ENCODE measurements at places on chromosomes 6 and 20.

DNA sequence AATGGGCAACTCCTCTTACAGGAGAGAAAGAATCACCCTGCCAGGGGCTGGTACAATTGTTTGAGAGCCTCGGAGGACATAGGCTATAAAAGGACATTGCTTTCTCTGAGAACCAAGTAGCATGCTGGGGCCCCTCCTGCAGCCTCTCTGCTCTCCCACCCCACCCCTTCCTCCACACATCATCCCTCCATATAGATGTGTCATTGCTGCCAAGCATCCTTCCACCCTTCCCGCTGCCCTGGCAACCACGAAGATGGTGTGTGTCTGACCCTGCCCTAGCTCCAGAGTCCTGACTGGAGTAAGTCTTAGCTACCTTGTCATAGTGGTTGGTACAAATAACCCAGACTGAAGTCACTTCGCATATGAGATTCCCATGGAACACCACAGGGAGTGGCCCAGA is 129.7 kb downstream of the SNX5 start:
- DNase-seq, result no peak

GRCh38 chr6:96675597-96675996 is 112.7 kb downstream of the FHL5 start:
- peak; percentile 9 for DNase-seq

GRCh38 chr6:29552512-29553051 is 7.0 kb downstream of the UBD start:
- no peak for DNase-seq

GRCh38 chr6:123022975-123023374 is 26.9 kb downstream of the CLVS2 start:
- no peak for DNase-seq

DNA sequence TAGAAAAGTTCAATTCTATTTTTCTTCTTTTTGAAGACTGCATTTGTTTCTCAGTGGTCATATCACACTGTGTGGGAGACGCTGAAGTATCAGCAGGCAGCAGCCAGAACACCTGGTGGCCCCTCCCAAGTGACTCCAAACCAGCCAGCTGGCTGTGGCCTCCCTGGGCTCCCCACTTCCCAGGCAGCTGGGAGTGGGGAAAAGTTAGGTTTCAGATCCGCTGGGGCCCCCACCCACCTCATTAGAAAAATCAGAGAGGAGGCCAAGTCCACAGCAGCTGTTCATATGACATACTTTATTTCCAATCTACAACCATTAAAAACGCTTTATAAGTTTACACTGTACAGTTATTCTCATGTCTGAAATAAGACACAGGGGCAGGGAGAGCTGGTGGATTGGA is 3.6 kb upstream of the DSN1 start:
- no peak for DNase-seq

DNA sequence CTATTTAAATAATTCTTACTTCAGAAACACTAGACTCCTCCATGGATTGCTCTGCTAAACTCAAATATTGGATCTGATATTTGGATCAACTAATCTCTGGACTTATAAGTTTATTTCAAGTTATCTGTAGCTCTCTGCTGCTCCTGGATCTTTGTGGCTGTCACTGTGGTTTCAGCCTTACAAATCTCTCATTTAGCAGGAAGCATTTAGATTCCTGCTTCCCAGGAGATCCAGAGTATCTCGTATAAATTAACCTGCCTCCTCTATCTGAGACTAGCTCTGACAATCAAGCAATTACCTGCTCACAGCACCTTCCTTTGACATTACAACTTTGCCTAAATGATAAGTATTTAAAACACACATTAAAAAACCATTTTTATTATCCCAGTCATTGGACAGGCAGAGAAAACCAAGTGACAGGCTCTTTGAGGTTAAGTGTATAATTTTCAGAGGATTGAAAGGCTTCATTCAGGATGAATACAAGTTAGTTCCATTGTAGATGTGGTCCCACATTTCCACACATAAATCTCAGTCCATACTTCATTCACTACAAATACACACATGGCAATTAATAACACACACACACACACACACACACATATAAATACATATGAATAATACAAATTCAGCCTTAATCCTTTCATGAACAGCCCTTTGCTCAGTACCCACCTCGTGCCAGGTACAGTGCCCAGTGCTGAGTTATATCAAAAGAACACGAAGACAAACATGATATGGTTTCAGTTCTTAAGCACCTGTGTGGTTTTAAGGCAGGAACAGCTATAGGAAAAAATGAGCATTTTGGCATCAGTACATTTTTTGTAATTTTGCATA is 55.5 kb upstream of the PLCB1 start:
- no peak for DNase-seq

DNA sequence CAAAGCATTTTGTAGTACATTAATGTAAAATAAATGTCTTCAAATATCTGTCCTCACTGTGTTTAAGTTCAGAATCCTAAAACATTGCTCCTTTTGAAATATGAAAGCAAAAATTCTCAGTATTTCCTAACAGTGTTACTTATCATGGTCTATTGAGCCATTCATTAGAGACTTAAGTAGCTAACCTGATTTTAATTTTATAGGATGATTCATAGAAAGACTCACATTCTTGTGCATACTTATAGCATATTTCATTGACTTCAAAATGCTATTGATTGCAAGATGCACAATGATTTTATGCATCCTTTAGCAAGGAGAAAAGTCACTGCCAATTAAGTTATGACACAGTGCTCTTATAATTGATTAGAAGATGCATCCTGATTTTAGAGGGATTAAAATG is 85.7 kb downstream of the HIVEP1 start:
- DNase-seq, result no peak

DNA sequence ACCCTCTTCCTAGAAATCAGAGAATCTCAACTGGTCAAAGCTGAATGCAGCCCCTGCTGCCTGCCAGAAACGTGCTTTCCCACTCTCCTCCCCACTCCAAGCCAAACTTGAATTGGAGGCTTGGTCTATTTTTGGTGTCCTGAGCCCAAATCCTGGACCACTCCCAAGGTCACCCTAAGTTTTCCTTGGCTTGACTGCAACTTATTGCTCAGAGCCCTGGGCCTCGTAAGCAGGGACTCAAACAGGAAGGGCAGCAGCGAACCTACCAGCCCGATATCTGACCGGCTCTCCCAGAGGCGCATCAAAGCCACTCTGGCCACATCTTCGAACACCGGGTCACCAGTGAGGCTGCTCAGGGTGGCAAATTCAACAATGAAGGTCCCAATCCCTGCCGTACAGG is 12.7 kb downstream of the EDEM2 start:
- no peak for DNase-seq

- DNase-seq, result no peak
These were observed 13.1 kb upstream of the CDK19 start for GRCh38 chr6:110828396-110828795.

- DNase-seq, result no peak
These were observed 211.5 kb upstream of the FOXA2 start for GRCh38 chr20:22795871-22796270.

DNA sequence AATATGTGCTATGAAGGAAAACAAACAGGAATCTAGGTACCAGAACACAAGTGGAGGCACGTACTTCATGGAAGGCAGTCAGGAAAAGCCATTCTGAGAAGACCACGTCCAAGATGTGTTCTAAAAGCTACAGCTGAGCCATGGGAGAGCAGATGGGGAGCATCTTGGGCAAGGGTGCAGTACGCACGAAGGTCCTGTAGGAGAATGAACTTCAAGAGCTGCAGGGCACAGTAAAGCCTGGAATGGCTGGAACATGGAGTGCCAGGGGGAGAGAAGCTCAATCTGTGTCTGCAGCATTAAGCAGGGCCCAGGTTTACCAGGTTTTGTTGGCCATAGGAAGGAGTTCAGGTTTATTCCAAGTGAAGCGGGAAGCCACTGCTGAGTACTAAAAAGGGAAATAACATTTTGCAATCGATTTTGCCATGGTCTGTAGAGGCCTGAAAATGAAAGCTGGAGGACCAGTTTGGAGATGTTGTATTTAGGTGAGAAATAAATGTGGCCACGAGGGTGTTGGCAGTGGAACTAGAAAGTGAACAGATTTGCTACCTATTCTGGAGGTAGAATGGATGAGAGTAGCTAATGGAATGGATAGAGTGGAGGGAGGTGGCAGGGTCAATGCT is 29.9 kb downstream of the ADTRP start:
- DNase-seq, result no peak

GRCh38 chr6:169904051-169904922 is 152.9 kb downstream of the ERMARD start:
- no peak for DNase-seq

DNA sequence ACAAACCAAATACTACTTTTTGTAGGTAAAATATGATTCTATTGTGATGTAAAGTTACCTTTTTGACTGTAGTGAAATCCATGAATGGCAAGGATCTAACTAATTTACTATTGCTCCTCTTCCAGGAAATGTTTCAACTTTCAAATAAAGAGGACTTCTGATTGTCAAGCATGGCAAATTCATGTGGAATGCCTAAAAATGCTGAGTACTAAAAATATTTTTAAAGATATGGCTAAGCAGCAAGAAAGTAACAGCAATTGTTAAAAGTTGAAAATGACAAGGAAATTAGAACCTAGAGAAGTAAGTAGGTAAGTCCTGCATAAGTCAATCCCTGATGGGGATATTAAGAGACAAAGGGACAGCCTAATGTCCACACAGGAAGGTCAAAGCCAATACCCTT is 126.0 kb downstream of the BACH2 start:
- no peak for DNase-seq

DNA sequence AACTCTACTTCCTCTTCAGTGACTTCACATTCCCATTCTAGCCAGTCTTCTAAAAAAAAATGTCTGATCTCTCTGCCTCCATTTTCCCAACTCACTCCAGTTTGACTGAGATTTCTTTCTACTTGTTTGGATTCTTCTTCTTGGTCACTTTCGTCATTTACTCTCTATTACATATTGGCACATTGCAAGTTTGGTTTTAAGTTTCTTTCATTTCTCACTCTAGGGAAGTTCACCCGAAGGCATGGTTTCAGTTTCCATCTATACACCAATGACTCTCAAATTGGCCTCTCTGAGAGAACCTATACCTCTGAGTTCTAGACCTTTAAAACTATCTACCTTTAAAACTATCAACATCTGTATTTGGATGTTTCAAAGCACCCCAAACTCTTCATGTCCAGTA is 51.3 kb downstream of the CD109 start:
- DNase-seq, result no peak

DNA sequence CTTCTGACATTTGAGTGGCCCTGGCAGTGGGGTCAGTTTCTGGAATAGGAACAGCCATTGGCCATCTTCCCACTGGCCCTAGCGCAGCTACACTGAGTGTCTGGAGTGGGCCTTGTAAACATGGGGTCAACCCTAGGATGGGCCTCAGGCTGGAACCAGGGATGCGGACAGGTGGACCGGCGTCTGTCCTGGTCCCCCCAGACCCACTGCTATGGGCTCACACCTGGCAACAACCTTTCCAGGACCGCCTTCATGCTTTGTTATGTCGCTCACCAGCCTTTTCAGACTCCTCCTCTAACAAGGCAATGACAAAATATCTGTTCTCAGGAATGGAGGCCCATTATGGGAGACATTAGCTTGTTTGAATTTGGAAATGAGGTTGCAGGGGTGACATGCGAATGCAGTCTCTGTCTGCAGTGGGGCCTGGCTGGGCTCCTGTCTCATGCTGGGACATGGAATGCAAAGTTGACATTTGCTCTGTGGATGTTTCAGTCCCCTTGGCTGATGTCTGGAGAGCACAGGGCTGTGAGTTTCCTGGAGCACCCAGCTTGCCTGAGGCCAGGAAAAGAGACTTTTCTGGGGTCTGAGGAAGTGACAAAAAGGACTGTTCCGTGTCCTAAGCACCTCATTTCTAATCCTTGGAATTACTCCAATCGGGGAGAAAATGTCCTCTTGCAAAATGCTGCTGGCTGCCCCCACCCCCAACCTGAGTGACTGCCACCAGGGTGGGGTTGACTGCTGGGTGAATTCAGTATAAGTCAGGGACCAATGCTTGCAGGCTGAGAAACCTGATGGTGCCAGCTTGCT is 98.7 kb upstream of the PMEPA1 start:
- DNase-seq, result no peak

DNA sequence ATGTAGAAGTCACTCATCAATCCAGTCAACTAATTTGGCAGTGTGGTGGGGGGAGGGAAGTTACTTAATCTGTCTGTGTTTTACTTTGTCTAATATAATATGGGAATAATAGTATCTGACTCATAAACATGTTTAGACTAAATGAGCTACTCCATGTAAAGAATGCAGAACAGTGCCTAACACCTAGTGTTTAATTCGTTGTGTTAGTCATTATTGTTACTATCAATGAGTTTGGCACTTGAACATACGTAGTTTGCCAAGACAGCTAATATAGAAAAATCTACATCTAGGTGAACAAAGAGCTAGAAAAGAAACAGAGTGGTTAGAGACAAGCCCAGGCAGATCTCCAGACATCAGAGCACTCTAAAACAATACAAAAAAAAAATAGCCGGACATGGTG is 49.1 kb downstream of the IRAK1BP1 start:
- no peak for DNase-seq

DNA sequence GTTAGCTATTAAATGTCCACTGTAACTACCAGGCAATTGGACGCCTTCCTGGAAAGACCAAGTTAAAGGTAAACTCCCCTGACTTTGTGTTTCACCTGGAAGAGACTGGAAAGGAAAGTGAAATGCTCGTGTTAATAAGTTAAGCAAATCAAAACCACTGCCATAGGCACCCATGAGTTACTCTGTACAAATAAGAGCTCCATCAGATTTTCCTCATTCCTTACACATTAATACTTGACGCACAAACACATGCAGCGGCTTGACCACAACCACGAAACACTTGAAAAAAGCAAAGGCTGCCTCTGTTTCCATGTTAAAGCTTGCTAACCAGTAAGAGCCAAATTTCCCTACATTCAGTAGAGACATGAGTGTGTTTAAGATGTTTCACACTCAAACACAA is 19.8 kb downstream of the GCM1 start:
- no peak for DNase-seq

GRCh38 chr6:69704916-69705315 is 91.9 kb downstream of the LMBRD1 start:
- DNase-seq, result no peak

- DNase-seq, result no peak
These were observed 71.6 kb downstream of the GINS1 start for GRCh38 chr20:25478889-25479568.

DNA sequence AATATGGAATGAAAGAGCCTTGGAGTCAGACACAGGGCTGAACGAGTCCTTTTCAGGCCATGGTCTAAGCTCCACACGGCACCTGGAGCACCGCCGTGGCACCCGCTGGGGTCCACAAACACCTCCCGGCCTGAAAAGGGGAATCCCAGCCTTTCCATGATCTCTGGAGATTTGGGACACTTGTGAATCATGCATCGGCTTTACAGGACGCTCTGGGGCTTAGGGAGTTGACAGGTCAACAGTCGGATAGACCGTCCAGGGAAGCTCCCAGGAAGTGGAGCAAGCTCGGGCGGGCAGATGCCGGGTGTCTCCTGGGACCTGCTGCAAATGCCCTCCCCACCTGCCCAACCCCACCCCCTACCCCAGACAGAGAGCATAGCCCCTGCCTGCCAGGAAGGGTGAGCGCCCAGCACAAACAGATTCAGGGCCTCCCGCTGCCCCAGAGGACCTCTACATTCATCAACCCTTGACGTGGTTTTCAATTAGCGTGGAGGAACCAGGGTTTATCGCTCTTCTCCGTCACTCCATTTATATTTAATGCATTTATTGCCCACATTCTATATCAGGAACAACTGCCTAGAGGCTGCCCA is 53.6 kb downstream of the YTHDF1 start:
- no peak for DNase-seq
